ENCODE measurements at places on chromosomes 3 and 15.

DNA sequence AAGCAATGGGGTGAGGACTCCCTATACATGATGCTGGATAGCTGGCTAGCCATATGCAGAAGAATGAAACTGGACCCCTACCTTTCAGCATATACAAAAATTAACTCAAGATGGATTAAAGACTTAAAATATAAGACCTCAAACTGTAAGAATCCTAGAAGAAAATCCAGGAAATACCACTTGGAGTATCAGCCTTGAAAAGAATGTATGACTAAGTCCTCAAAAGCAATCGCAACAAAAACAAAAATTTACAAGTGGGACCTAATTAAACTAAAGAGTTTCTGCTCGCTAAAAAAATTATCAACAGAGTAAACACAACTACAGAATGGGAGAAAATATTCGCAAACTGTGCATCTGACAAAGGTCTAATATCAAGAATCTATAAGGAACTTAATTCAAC, 94.3 kb downstream of the XRN1 start:
- no peak for DNase-seq

DNA sequence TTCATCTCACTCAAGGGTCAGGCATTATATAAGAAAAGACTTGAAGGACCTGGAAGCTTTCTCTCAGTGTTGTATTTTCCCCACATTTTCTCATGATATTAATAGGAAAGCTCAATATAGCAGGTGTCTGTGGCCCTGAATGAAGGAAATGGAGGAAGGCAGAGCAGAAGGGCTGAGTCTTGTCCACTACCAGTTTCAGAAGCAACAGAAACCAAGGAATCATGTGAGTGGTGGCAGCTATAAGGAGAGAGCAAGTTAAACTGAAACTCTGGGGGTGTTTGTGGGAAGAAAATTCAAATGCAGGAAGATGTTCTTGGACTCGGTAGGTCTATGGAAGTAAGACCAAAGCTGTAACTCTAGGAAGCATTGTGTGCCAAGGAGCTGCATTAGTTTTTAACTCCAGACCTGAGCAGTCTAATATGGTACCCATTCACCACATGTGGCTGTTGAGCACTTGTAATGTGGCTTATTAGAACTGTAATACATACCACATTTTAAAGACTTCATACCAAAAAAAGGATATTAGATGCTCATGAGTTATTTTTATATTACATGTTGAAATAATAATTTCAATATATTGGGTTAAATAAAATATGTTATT, 278.8 kb upstream of the GADL1 start:
- no peak for DNase-seq

- DNase-seq: no peak
Observed at GRCh38 chr3:61803983-61804382, 242.6 kb downstream of the PTPRG start.

- no peak for DNase-seq
Observed at GRCh38 chr3:172824229-172824628, 73.7 kb downstream of the ECT2 start.

GRCh38 chr15:96333131-96334016, 2.9 kb downstream of the NR2F2 start:
- peak; percentile 54 for DNase-seq

DNA sequence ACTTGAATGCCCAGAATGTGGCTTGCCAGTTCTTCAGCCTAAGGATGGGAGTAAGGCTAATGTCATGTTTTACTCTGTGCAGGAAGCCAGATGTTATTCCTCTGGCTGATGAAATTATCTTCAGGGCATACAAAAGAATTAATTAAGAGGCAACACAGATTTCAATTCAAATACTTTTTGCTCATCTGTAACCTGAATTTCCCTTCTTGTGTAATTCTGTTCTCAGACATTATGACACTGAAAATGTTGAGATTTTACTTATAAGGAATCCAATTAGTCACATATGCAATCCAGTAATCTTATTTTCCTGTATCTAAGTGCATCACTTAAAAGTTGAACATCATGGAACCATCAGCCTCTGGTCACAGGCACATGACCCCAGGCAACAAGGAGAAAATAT, 136.5 kb downstream of the CPNE4 start:
- no peak for DNase-seq

- DNase-seq: peak; percentile 42
Observed at GRCh38 chr3:38582941-38583645, 66.4 kb downstream of the SCN5A start.

DNA sequence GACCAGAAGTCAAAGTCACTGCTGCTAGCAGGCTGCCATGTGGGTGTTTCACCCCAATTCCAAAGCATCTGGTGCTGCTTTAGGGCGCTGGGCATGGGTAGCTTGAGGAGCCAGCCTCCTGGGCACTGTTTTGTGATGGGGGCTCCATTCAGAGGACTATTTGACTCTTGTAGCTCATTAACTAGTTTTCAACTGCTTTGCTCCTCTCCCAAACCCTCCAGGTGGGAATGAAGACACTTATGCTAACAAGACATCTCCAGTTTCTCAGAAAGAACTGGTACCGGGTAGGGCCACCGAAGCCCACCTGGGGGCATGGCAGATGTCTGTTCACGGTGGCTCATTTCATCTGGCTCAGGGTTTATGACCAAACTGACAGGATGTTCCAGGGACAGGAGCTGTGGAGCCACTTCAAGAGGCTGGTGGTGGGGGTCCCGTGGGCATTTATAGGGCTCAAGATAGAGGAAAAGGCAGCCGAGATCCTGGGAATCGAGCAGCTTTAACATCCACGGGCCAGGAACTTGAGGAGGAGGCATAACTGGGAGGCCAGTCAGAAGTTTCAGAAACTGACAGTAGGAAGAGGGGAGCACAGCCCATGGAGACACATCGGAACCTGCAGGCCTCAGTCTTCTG, 17.7 kb downstream of the AMOTL2 start:
- DNase-seq: no peak

DNA sequence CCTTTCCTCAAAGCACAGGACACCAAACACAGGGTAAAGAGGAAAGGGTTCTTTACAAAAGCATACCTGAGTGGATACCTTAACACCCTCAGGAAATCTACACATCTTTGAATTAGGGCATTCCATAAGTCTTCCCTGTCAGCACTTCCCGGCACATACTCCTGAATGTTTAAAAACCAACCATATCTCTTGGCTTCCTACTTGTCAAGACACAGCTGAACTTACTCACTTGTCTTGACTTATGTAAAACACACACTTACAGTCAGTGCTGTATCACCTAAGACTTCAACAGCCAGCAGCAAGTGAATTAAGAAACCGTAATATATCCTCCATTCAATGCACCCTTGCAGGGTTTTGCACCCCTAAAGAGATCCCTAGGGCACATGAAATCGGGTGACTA, 17.5 kb downstream of the IL1RAP start:
- DNase-seq: no peak

GRCh38 chr3:157639756-157640426, 136.7 kb upstream of the VEPH1 start:
- DNase-seq: no peak

DNA sequence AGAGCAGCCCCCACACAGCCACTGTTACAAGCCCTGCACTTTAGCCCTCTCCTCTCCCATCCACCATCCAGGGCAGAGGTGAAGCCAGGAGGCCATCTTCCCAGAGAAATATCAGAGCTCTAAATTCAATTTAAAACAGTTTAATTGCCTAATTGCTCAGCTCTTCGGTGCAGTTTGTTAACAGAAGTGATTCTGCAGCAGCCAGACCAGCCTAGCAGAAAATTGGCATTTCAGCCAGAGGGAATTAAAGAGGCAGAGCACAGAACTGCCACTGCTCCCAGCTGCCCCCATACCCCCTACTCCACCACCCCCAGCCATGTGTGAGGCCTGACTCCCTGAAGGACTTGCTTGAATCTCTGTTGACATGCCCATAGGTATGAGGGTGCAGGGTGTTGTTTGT, 38.5 kb downstream of the TPRA1 start:
- DNase-seq: no peak

GRCh38 chr3:136835813-136836510, 17.0 kb downstream of the SLC35G2 start:
- DNase-seq: no peak

- DNase-seq: no peak
Observed at GRCh38 chr3:33385423-33385822, 54.8 kb downstream of the UBP1 start.

DNA sequence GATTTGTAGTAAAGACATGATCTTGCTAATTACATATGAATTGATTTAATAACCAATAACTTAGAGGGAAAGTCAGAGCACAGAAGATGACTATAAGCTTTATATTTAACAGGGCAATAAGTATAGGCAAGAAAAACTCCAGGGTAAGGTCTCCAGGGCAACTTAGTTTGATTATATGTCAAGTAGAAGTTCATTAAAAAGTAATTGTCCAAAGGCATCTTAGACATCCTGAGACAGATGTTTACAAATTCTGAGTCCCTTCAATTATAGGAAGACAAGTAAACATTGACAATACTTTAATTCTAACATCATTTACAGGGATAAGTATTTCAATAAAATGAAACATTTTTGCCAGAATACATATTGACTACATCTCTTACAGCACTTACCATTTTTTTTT, 416.0 kb downstream of the RAP2B start:
- no peak for DNase-seq

GRCh38 chr15:63888146-63888545, 54.4 kb upstream of the HERC1 start:
- DNase-seq: no peak

DNA sequence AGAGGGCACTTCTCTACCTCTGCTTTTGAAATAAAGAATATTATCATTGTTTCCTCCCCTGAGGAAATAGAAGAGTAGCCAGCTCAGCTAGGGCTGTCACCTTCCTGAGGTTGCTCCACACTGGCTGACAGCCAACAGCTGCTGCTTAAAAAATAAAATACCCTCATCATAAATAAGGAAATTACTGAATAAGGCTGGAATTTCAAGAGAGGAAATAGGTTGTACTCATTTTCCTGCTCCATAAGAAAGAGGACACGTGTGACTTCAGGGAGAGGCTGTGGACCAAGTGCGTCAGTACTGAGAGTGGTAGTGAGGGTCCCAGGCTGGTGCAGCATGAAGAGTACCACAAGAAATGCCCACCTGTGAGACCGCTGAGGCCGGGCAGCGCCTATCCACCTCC, 8.1 kb upstream of the C2CD4B start:
- no peak for DNase-seq

DNA sequence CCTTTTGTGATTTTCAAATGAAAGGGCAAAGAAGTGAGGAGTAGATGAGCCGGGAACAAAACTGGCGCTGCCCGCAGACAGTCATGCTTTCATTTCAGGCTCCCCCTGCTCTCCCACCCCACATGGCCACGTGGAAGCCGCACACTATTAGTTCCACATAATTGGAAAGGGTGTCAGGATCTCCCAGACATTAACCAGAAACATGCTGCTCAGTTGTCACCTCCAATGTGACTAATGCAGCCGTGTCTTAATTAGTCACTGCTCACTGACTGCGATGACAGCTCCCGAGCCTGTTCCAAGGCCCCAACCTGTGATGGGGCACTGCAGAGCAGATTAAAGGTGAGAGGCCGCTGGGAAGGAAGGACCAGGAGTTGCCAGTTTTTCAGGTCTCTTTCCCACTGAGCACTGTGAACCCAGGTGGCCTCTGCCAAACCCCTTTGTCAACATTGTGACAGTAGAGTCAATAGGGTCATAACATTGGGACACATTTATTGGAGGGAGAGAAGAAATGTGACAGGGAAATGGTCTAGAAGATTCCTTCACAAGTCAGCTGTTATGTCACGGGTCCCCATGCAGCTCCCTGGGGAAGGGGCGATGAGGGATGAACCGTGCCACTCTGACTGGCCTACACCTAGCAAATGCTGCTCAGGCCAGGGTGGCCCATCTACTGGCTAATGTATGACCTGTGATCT, 38.6 kb upstream of the SFMBT1 start:
- DNase-seq: no peak

DNA sequence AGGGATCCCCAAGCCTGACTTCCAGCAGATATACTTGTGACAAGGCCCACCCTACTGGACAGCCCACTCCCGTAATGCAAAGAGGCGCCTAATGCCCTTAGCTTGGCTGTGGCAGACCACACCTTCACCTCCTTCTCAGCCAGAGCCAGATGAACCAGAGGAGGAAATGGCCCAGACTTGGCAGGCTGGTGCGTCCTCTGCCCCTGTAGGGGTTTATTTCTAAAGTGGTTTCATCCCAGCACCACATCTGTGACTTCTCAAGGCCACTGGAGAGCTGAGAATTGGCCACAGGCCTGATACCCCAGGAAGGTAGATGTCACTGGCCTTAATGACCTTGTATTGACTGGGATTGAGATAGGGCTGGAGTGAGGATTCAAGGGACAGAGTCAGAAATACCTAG, 29.5 kb downstream of the BOC start:
- no peak for DNase-seq

GRCh38 chr15:67296188-67296587, 41.6 kb downstream of the IQCH start:
- DNase-seq: no peak

DNA sequence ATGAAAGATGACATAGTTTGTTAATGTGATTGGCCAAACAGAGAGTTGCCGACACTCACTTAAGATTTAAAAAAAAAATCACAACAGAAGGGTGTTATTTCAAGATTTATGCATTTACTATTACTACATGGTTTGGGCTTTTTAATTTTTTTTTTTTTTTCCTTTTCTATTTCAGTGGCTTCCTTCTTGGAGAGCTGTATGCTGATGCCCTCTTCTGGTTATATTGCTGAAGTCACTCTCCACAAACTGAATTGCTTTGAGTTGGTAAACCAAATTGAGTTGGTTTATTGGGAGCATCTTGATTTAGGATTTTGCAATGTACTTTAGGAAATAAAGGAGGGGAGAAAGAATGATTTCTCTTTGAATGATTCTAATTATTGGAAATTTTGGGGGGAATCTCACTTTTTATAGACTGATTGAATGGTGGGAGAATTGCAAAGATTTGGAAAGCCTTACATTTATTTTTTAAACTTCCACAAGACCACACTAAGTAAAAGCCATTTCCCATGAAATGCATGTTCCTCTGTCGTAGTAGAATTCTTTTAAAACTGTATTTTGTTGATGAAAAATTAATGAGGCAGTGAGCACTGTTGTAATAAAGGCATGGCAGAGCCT, 186.6 kb upstream of the FEZF2 start:
- DNase-seq: peak; percentile 26

DNA sequence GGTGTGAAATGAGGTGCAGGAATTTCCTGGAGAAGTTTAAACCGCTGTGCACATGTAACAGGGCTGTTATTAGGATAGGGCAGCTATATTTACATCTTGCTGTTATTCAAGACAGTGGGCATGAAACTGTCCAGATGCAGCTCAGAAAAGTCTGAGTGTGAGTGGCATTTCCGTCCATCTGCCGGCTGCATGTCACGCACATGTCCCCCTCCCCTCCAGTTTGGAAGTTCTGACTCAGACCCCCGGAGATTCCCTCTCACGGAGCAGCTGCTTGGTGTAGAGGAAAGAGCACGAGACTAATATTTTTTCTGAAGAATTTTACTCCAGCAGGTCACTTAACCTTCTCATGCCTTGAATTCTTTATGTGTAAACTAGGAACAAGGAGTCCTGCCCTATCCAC, 69.8 kb downstream of the FEM1B start:
- peak; percentile 75 for DNase-seq
